Type B pancreatic cell (in vitro differentiated cells): ENCODE measurements at places on chromosomes 13 and 19.

GRCh38 chr19:30733826-30734550, 361.8 kb downstream of the ZNF536 start:
- DNase-seq, result no peak

DNA sequence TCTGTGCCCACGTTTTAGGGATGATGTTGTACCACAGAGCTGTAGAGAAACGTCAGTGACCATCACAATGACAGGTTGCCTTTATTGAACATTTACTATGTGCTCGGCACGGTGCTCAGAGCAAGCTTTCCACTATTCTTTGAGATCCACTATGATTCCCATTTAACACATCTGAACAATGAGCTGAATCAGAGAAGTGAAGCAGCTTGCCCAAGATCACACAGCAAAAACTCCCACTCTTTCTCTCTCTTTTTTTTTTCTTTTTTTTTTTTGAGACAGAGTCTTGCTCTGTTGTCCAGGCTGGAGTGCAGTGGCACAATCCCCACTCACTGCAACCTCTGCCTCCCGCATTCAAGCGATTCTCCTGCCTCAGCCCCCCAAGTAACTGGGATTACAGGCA, 8.1 kb upstream of the TNFSF9 start:
- no peak for DNase-seq

GRCh38 chr13:41064493-41064892, 3.2 kb downstream of the WBP4 start:
- DNase-seq, result no peak

- no peak for DNase-seq
Observed at GRCh38 chr13:40635315-40635995, 31.0 kb downstream of the FOXO1 start.

DNA sequence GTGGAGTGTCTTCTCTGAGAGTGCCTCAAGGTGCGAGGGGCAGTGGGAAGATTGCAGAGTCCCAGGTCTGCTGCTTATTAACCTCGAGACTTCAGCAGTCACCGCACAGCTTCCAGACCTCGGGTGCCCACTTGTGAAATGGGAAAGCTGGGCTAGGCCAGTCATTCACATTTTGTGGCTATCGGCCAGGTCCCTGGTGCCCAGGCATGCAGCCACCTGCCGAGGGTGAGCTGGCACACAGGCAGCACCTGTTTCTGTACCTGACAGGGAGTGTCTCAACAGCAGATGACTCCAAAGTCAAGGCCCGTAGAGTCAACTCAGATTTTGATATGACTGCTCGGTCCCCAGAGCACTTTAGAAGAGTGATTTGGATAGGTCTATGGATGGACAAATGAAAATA, 21.9 kb downstream of the UQCRFS1 start:
- no peak for DNase-seq
